Naive thymus-derived CD4-positive, alpha-beta T cell (primary cell): ENCODE measurements at places on chromosomes 12 and 14. TPM values are rescaled to one million over a fixed set of nuclear protein-coding genes. Genes with fewer than 3 reads are reported as not detected.

DNA sequence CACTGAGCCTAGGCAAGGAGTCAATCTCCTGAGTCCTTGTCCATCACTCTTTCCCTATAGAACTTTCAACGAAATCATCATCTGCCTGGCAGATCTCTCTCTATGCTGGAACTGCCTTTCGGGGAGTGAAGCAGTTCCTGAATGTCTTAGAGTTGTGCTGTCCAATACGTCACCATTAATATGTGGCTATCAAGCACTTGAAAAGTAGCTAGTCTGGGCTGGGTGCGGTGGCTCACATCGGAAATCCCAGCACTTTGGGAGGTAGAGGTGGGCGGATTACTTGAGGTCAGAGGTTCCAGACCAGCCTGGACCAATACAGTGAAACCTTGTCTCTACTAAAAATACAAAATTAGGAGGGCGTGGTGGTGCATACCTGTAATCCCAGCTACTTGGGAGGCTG lies 35.1 kb downstream of the NRDE2 start:
- H3K4me1 ChIP-seq: no peaks in the 10 kb centered on the region
- no peak for DNase-seq
- H3K36me3 ChIP-seq: no peaks in the 10 kb centered on the region
- no peaks in the 10 kb centered on the region for H3K27me3 ChIP-seq

DNA sequence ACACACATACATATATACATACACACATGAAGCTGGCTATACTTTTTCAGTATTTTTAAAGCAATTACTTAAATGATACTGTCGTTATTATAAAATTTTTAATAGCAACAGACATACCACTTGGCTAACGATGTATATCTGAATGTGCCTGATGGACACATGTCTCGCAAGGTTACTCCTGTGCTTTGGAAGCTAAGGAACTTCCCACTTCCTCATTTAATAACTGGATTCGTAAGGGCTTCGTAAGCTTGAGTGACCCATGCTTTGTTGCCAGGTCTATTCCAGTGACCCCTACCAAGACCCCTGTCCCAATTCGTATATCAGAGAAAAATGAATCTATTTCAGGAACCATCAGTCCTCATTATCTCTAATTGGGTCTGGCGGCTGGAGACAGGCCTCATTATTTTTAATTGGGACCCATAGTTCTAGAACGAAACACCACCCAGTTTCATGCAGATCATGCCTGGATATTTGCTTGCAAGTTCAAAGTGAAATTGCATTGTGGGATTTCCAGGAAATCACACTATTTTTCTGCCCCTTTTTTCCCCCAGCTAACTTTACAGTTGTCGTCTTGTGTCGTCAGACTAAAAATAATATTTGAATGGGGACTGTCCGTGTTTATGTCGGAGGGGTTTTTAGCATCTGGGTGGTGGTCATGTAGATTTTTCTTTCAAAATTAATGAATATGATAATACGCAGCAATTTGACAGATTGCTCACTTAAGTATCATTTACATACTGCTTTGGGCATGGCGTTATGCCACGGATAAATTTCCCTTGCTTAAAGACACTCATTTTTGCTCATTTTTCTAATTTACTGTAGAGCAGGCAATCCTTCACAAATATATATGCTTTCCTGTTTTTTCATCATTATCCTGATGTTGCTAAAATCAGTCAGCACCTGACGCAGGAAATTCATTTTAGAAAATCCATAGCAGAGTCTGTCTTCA lies 17.1 kb upstream of the MYO1H start:
- no peak overlapping the region for H3K4me3 ChIP-seq
- H3K4me1 ChIP-seq: no peaks in the 10 kb centered on the region
- H3K27me3 ChIP-seq: no peaks in the 10 kb centered on the region
- DNase-seq: no peak

- H3K4me3 ChIP-seq: no peak overlapping the region
- no peak overlapping the region for H3K27ac ChIP-seq
- peaks cover 11% of the 10 kb centered on the region for H3K4me1 ChIP-seq
Observed at GRCh38 chr14:96802963-96803362, 5.8 kb downstream of the VRK1 start.

CPNE6 gene
- not detected for total RNA-seq

TC2N gene
- total RNA-seq: 260 TPM

PLA2G1B gene
- not detected for total RNA-seq

RASSF9 gene
- total RNA-seq: not detected

ATF7 gene
- total RNA-seq: 30.9 TPM

TSHR gene
- not detected for total RNA-seq
